Femur (tissue), 1 donor: ENCODE measurements at places on chromosomes 4 and X.

DNA sequence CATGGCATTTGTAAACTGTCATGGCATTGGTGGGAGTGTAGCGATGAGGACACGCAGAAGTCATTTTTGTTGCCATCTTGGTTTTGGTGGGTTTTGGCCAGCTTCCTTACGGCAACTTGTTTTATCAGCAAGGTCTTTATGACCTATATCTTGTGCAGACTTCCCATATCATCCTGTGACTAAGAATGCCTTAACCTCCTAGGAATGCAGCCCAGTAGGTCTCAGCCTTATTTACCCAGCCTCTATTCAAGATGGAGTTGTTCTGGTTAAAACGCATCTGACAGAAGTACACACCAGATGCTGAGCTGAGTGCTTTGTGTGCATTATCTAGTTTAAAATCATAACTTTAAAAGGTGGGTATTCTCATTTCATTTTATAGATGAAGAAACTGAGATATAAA, 268.8 kb upstream of the GALNT7 start:
- no peak for DNase-seq

DNA sequence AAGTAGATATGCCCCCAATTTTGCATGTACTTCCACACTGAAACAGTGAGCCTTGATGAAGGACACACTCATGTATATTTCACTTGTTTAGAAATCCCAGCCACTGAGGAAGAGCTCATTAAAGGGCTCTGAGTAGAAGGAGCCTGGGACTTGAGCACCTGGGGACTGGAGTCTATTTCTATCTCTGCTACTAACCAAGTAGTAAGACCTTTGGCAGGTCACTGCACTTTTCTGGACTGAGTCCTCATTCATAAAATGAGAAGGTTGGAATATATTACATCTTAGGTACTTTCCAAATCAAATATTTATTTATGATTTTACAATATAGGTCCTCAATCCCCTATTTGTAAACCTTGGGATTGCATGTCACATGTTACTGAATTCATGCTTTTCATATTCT, 78.2 kb upstream of the C4orf54 start:
- no peak for DNase-seq

- DNase-seq: no peak
Observed at GRCh38 chr4:125116431-125116830, 198.3 kb upstream of the FAT4 start.

DNA sequence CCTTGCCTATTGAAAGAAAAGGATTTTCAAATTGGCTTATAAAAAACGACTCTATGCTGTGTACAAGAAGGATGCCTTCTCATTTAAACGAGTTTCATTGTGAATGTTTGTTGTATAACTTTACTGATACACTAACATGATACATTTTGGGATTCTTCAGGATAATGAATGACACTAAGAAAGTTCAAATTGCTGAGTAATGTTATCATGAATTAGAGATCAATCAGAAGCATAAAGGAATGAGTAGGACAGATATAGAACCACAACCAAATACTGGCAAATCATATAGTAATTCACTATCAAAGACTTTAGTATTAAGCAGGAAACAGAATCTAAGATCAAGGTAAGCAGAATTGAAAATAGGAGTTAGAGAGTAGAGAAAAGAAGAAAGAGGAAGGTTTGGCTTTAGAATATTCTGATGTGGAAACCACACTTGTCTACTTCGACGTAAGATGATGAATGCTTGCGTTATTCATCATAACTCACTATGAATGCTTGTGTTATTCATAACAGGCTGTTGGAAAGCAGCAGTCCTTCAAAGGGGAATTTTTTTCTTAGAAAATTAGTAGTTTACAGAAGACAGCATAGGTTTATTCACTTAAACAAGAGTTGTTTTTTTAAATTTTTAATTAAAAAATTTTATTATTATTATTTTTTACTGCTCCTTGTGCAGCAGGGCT, 13.4 kb downstream of the CCDC158 start:
- no peak for DNase-seq

GRCh38 chrX:57964975-57965374, 54.7 kb upstream of the ZXDA start:
- DNase-seq: no peak

DNA sequence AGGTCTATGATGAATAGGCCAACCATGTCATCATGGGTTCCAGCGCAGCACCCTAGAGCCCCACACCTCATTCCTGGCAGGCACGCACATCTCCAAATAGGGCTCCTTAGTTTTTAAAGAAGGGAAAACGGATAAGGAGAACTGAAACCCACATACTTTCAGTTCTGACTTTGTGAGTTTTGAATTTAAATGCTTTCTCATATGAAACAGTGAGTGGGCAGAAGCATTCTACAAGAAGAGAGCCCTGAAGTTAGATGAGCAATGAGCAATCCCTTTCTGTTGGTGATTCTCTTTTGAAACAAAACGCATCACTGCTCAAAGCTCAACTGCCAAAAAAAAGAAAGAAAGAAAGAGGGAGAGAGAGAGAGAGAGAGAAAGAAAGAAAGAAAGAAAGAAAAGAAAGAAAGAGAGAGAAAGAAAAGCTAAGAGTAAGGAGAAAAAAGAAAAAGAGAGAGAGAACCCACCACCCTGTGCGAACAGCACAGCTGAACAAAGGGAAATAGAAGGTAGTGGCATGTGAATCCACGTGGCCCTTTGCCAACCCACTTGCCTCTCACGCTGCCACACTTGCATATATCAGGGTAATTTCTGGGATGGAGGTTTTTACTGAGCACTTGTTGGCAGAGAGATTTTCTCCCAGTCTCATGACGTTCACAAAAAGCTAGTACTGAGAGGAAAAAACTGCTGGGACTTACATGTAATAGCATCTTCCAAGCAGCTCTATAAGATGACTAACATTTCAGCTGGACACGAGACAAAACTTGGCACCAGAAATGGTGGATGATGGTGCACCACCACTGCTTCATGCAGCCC, 31.0 kb downstream of the TMSB4X start:
- no peak for DNase-seq

- no peak for DNase-seq
Observed at GRCh38 chrX:70175338-70175737, 1.9 kb upstream of the DGAT2L6 start.

GRCh38 chr4:81919810-81920209, 448.1 kb upstream of the RASGEF1B start:
- DNase-seq: no peak

GRCh38 chr4:74379912-74380311, 15.0 kb downstream of the EREG start:
- no peak for DNase-seq
